ENCODE measurements at places on chromosomes 3 and 15. TPM values are rescaled to one million over a fixed set of nuclear protein-coding genes. Genes with fewer than 3 reads are reported as not detected.
A peak's percentile ranks its signal among the peaks of the same experiment; 100 is the strongest.

RBMS3 gene
- total RNA-seq = 1.1 TPM

MKRN3 gene
- total RNA-seq = 2.5 TPM

HDAC11 gene
- 2.4 TPM for total RNA-seq

PP2D1 gene
- not detected for total RNA-seq

TGM4 gene
- not detected for total RNA-seq

COL8A1 gene
- total RNA-seq = 0.07 TPM

LMAN1L gene
- total RNA-seq = not detected

RTP1 gene
- not detected for total RNA-seq

FSIP1 gene
- 0.21 TPM for total RNA-seq

GRCh38 chr3:42057561-42058211, 33.5 kb upstream of the TRAK1 start:
- no peaks in the 10 kb centered on the region for H3K27me3 ChIP-seq
- H3K4me1 ChIP-seq = peaks cover 9% of the 10 kb centered on the region
- DNase-seq = no peak
- peaks cover 7% of the 10 kb centered on the region for H3K36me3 ChIP-seq
- H3K27ac ChIP-seq = no peak overlapping the region
- H3K4me3 ChIP-seq = no peak overlapping the region

GRCh38 chr3:112718516-112718915, 77.6 kb upstream of the CCDC80 start:
- H3K27ac ChIP-seq = no peak overlapping the region
- H3K4me1 ChIP-seq = no peaks in the 10 kb centered on the region
- no peak overlapping the region for H3K4me3 ChIP-seq
- no peaks in the 10 kb centered on the region for H3K27me3 ChIP-seq
- no peaks in the 10 kb centered on the region for H3K36me3 ChIP-seq

DNA sequence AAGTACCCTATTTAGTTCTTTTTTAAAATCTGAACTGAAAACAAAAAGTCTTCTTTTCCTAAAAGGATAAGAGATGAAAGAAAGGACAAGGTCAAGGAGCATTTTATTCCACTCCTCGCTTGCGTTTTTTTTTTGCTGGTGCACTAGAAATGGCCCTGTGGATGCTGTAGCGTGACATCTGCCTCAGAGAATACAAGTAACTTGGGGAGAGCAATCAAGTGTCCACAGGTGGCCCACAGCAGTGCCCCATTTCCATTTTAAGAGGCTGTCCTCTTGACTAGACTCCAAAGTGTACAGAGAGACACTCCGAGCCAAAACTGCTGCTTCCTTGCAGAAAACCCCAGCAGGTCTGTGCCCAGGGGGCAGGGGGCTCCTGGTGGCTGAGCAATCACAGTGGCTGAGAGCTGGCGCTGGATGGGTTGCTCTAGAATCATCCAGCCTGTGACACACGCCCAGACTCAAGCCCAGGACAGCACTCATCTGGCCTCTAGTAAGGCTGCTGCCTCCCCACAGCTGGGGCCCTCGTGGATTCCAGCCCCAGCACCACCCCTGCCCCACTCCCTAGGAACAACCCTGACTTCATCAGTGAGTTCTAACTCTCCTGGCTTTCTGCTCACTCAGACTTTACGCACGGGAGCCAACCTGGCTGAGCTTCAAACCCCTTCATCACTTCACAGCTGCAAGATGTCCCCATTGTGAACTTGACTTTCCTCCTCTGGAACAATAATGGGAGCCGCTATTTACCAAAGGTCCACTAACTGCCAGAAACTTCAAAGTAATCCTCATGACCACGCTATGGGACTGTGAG, 71.1 kb upstream of the SPATA12 start:
- no peak overlapping the region for H3K4me3 ChIP-seq
- H3K27me3 ChIP-seq = peaks cover 5% of the 10 kb centered on the region
- H3K4me1 ChIP-seq = peaks cover 16% of the 10 kb centered on the region
- DNase-seq = no peak
- H3K36me3 ChIP-seq = no peaks in the 10 kb centered on the region
- no peak overlapping the region for H3K27ac ChIP-seq

DNA sequence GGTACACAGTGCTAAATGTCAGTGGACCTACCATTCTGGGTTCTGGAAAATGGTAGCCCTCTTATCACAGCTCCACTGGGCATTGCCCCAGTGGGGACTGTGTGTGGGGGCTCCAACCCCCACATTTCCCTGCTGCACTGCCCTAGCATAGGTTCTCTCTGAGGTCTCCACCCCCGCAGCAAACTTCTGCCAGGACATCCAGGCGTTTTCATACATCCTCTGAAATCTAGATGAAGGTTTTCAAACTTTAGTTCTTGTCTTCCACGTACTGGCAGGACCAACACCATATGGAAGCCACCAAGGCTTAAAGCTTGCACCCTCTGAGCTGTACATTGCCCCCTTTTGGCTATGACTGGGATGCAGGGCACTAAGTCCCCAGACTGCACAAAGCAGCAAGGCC, 788.2 kb upstream of the ALCAM start:
- H3K27ac ChIP-seq = no peak overlapping the region
- H3K27me3 ChIP-seq = peaks cover 22% of the 10 kb centered on the region
- peaks cover 2% of the 10 kb centered on the region for H3K36me3 ChIP-seq
- DNase-seq = no peak
- H3K4me1 ChIP-seq = no peaks in the 10 kb centered on the region

DNA sequence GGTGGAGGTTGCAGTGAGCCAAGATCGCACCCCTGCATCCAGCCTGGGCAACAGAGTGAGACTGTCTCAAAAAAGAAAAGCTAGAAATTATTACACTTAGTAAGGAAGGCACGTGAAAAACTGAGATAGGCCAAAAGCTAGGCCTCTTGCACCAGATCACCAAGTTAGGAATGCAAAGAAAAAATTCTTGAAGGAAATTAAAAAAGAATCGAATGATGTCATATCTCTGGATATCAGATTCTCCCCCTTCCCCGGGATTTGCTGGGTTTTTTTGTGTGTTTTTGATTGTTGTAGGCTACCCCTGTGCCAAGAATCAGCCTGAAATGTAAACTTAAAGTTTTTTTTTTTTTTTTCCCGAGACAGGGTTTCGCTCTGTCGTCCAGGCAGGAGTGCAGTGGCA, 17.4 kb downstream of the PTPN23 start:
- H3K27me3 ChIP-seq = no peaks in the 10 kb centered on the region
- H3K4me1 ChIP-seq = peaks cover 27% of the 10 kb centered on the region
- H3K27ac ChIP-seq = no peak overlapping the region
- H3K36me3 ChIP-seq = peaks cover 4% of the 10 kb centered on the region

GRCh38 chr3:32447865-32448400, 54.7 kb downstream of the CMTM6 start:
- peaks cover 43% of the 10 kb centered on the region for H3K36me3 ChIP-seq
- DNase-seq = no peak
- no peak overlapping the region for H3K4me3 ChIP-seq
- peaks cover 48% of the 10 kb centered on the region for H3K4me1 ChIP-seq

DNA sequence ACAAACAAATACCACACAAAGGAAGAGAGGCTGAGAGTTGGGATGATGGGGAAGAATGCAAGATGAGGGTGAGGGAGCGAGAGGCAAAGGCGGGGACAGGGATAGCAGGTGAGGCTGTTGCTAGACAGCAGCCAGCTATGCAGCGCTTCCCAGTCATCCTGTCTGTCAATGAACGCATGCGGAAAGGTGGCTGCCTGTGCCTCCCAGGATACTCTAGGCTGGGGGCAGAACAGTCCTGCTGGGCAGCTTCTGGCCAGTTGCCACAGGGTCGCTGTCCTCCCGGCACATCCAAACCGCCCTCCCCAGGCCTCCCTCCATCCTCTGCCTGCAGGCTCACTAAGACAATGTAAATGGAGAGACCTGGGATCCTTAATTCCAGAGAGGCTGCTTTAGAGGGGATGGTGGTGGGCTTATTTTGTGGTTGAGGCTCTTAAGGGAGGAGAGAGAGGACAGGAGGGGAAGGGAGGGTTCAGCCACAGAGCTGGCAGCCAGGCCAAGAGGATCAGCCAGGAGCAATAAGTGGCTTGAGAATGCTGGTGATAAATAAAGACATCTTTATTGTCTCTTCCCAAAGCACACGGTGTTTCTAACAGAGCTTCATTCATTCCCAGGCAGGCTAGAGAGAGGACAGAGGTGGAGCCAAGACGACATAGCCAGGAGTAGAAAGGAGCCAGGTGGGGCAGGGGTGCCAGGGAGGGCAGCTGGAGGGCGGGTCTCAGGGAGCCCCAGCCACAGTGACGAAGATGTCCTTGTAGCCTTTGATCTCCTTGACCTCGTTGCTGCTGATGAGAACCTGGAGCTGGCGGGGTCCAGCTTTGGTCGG, 9.2 kb upstream of the TGM5 start:
- H3K4me3 ChIP-seq = no peak overlapping the region
- no peak for DNase-seq
- no peak overlapping the region for H3K27ac ChIP-seq
- H3K4me1 ChIP-seq = no peaks in the 10 kb centered on the region
- H3K36me3 ChIP-seq = no peaks in the 10 kb centered on the region
- peaks cover 5% of the 10 kb centered on the region for H3K27me3 ChIP-seq

DNA sequence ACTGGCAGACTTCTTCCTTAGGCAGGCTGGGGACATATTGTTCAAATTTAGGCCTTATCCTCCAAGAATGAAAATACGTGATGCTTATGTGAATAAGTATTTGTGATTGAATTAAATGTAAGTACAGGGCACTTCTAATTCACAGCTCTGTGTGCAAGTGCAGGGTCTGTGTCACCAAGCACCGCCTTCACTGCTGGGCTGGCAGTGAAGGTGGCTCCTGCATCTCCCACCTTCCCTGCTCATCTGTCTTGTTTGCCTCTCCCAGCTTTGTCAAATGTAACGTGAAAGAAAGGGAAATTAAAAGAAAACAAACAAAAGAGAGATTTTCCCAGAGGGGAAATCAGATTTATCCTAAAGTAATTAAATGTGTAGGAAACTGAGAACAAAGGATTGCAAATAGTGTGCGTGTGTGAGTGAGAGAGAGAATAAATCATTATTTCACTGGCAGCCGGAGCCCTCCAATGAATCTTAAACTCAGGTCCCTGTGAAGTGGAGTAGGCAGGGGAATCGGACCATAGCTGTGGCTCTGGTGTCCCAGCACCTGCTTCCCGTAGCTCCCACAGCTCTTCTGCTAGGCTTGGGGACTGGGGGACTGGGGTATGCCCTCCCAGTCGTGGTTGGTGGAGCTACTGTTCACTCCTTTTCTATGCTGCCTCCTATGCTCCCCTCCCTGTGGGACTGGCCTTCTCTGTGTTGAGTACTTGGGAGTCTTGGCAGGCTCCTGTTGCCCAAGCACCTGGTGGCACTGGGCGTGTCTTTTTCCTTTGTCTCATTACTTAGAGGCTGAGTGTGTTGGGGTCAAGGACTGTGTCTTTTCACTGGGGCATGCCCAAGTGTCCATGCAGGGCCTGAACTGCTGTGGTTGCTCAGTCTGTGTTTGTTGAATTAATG, 222.2 kb downstream of the EPHB1 start:
- H3K36me3 ChIP-seq = no peaks in the 10 kb centered on the region
- H3K4me1 ChIP-seq = no peaks in the 10 kb centered on the region
- DNase-seq = no peak
- no peak overlapping the region for H3K4me3 ChIP-seq
- H3K27ac ChIP-seq = no peak overlapping the region
- peaks cover 4% of the 10 kb centered on the region for H3K27me3 ChIP-seq

- H3K27me3 ChIP-seq = peaks cover 9% of the 10 kb centered on the region
- no peak overlapping the region for H3K27ac ChIP-seq
- peaks cover 32% of the 10 kb centered on the region for H3K4me1 ChIP-seq
- DNase-seq = no peak
- H3K4me3 ChIP-seq = no peak overlapping the region
Measured at GRCh38 chr3:61518590-61518989, 42.8 kb upstream of the PTPRG start.

GRCh38 chr3:149604125-149604875, 53.5 kb downstream of the WWTR1 start:
- no peaks in the 10 kb centered on the region for H3K27me3 ChIP-seq
- DNase-seq = no peak
- no peaks in the 10 kb centered on the region for H3K4me1 ChIP-seq
- H3K27ac ChIP-seq = no peak overlapping the region
- no peaks in the 10 kb centered on the region for H3K36me3 ChIP-seq

GRCh38 chr3:73380735-73381532, 243.8 kb downstream of the PDZRN3 start:
- H3K36me3 ChIP-seq = no peaks in the 10 kb centered on the region
- no peak overlapping the region for H3K27ac ChIP-seq
- H3K4me1 ChIP-seq = no peaks in the 10 kb centered on the region

DNA sequence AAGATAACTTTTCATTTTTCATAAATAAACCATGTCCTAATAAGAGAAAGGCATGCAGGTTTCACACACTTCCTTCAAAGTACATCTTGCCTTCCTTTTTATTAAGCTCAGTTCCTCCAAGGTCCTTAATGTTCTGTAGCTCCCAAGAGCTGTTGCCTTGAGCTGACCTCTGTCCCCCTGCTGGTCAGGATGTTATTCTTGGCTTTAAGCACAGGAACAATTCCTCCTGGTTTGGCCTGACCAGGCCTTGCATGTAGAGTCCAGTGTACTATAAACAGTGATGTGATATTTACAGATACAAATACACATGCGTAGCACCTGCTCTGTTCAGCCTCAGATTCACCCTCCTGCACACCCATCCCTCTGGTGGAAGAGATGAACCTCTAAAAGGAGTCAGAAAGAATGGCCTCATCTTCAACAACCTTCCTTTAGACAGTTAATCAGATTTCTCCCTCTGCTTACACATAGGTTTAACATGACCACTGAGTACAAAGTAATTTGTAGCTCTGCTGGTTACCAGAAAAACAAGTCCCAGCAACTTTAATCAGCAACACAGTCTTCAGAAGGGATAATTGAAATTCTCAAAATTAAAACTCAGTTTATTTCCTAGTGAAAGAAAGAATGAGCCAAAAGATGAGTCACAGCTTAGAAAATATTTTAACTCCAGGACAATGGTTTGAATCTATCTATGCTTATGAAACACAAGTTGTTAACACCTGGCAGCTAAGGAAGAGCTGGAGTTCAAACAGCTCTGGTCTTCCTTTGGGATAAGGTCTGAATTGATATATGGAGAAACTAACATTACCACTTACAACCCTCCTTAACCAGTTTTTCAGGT, 46.5 kb downstream of the PTPN9 start:
- H3K4me3 ChIP-seq = no peak overlapping the region
- peaks cover 15% of the 10 kb centered on the region for H3K4me1 ChIP-seq
- DNase-seq = peak; percentile 4
- no peaks in the 10 kb centered on the region for H3K36me3 ChIP-seq
- H3K27me3 ChIP-seq = no peaks in the 10 kb centered on the region

- peak overlapping the region; percentile 73 for H3K4me3 ChIP-seq
- H3K27me3 ChIP-seq = no peaks in the 10 kb centered on the region
- peak; percentile 75 for DNase-seq
- peak overlapping the region; percentile 81 for H3K27ac ChIP-seq
- peaks cover 21% of the 10 kb centered on the region for H3K4me1 ChIP-seq
Measured at GRCh38 chr15:40906991-40907802, 12.9 kb downstream of the VPS18 start.

DNA sequence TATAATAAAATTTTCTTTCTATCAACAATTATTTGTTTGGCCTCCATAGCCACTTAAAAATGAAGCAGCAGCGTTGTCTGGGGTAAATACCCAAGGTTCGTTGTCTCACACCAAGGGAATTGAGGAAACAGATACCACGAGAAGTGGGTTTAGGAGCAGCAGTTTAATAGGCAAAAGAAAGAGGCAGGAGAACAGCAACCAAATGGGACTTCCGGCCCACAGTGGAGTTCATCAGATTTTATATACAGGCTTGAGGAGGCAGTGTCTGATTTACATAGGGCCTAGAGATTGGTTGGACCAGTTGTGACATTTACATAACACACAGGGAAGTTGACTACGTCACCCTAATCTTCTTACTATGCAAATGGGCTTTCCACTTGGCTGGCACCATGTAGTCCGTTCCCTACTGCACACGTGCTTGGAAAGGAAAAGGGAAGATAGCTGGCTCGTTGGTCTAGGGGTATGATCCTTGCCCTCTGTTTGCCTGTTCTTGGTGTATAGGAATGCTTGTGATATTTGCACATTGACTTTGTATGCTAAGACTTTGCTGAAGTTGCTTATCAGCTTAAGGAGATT, 61.5 kb upstream of the SETMAR start:
- H3K27ac ChIP-seq = no peak overlapping the region
- no peaks in the 10 kb centered on the region for H3K4me1 ChIP-seq
- H3K4me3 ChIP-seq = no peak overlapping the region
- no peak for DNase-seq
- no peaks in the 10 kb centered on the region for H3K36me3 ChIP-seq
- H3K27me3 ChIP-seq = no peaks in the 10 kb centered on the region

Data from activated naive CD4-positive, alpha-beta T cell treated with anti-CD3 and anti-CD28 coated beads for 36 hours (primary cell).